ENCODE measurements at places on chromosomes 5 and 9. TPM values are rescaled to one million over a fixed set of nuclear protein-coding genes. Genes with fewer than 3 reads are reported as not detected.

DNA sequence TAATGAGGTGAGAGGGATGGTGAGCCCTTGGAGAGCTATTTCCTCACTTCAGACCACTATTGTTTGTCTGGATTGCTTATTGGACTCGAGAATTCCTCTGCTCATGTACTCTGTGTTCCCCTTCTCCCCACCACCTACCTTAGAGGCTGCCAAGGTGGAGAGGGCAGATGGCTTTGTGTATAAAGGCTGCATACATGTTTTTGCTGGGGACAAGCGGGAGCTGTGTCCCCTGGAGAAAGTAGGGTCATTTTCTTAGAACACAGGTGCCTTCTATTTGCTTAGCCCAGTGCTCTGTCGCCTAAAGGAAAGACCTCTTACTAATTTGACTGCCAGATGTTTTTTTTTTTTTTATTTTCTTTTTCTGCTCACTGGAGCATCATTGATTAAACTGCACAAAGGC, 29.7 kb downstream of the RASGRF2 start:
- DNase-seq: no peak

DNA sequence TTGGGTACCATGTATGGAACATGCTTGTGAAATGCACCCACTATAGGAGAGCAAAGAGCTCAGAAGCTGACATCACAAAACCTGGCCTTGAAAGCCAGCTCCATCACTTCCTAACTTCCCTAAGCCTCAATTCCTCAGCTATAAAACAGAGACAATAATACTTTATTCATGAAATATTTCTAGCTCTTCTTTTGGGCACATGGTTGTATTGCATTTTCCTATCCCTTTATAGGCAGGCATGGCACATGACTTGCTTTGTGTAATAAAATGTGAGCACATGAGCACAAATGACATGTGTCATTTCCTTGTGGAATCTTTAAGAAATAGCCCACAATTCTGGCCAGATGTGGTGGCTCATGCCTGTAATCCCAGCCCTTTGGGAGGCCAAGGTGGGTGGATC, 18.5 kb downstream of the ZNF366 start:
- DNase-seq: no peak

GRCh38 chr9:95689669-95690068, 172.9 kb upstream of the PTCH1 start:
- no peak for DNase-seq

DNA sequence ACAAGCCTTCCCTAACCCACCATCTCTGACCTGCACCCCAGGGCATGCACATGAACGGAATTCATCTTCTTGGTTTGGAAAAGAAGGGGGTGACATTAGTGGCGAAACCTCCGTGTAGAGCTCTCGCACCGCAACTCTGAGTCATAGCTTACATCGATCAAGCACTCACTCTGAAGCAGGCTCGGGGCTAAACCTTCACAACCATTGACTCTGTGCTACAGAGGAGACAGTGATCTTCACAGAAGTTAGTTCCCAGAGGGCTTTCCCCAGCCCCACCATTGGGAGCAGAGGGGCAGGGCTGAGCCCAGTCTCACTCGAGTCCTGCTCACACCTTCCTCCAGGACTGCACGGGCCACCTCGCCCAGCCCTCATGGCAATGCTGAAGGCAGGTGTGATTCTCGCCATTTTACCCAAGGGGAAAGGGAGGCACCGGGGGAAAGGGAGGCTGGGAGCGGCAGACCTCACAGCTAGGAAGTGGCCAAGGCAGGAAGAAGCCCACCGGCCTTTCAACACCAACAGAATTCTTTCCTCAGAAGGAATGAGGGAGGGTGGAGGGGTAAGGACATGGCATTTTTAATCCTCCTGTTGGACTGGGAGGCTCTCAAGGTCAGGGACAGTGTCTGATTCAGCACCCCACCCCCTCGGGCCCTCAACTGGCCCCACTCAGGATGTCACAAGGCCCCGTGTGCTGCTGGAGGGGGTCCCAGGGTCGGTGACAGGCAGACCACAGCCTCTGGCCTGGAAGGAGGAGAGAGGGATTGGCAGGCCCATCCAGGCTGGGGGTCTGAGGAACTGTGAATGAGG, 25.9 kb upstream of the IL17B start:
- DNase-seq: no peak

GRCh38 chr9:84917366-84918070, 248.0 kb downstream of the NTRK2 start:
- DNase-seq: no peak

- no peak for DNase-seq
Measured at GRCh38 chr5:140391312-140391711, 10.3 kb upstream of the ANKHD1 start.

- DNase-seq: no peak
Measured at GRCh38 chr9:132731230-132731629, 61.0 kb downstream of the GTF3C4 start.

DNA sequence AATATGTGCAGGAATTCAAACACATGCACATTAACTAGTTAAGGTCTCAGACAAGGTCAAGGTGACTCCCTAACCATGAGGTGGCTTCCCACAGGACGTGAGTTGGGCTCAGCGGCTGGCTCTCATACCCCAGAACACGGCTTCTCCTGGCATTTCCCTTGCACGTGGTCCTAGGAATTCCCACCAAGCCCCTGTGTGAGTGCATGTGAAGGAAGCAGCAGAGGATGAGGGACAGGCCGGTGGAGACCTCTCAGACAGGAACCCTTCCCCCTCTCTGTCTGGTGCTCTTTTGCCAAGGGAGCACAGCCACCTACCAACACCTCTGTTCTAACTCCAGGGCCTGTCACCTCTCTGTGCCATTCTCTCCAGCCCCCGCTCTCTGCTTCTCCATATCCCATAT, 271.0 kb downstream of the FSTL4 start:
- no peak for DNase-seq

DNA sequence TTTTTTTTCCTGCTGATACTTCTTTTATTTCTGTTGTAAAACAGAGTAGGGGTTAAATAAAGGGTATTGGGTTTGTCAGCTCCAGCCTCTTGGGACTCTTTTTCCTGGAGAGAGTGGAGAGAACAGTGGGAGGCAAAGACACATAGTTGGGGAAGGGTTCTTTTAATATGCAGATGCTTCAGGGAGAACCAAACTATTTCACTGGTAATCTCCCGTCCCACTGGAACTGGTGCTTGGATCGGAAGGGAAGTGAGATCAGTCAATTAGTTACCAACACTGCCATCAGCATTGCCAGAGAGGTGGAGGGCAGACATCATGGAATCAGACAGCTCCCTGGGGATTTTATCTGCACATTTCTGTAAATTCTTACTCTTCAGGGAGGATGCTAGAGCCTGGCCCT, 47.6 kb upstream of the ELOVL7 start:
- no peak for DNase-seq

GRCh38 chr5:151886546-151887275, 37.9 kb downstream of the GLRA1 start:
- no peak for DNase-seq

- no peak for DNase-seq
Measured at GRCh38 chr5:133825631-133826289, 142.7 kb downstream of the C5orf15 start.

- no peak for DNase-seq
Measured at GRCh38 chr9:35453786-35454185, 36.1 kb upstream of the RUSC2 start.

Gene SLC23A1
- total RNA-seq: not detected

Gene MORN5
- not detected for total RNA-seq
